ENCODE measurements at places on chromosomes 1 and 21.

GRCh38 chr1:96313216-96313615 is 408.4 kb upstream of the PTBP2 start:
- peak; percentile 25 for ATAC-seq

DNA sequence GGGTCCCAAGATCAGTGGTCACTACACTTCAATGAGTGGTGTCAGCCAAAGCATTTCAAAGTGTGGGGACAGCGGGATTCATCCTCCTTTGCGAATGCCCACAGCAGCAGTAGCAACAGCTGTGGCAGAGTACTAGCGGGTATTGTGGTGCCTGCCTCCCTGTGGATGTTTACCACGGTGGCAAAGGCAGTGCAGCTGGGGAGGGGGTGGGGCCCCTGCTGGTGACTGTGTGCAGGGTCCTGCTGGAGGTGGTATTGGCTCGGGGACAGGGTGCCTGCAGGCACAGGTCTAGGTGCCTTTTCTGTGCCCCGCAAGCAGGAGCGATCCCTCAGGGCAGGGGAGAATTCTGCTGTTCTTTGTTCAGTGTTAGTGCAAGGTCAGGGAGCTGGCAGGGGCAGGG is 415.7 kb downstream of the USP25 start:
- ATAC-seq: no peak

DNA sequence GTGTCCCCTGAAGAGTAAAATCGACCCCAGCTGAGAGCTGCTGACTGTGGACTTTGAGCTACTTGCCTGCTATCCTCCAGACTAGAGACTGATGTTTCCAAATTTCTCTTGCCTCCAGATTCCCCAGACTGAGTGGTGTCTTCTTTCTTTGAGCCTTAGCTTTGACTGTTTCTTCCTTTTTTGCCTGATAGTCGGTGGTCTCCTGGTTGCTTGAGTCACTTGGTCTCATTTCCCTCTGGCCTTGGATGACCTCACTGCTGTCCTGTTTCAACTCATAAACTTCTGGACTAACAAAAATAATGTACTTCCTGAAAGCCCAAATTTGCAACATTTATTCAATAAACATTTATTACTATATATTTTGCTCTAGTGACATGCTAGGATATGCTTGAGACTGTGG is 52.9 kb upstream of the DIPK1A start:
- ATAC-seq: no peak

DNA sequence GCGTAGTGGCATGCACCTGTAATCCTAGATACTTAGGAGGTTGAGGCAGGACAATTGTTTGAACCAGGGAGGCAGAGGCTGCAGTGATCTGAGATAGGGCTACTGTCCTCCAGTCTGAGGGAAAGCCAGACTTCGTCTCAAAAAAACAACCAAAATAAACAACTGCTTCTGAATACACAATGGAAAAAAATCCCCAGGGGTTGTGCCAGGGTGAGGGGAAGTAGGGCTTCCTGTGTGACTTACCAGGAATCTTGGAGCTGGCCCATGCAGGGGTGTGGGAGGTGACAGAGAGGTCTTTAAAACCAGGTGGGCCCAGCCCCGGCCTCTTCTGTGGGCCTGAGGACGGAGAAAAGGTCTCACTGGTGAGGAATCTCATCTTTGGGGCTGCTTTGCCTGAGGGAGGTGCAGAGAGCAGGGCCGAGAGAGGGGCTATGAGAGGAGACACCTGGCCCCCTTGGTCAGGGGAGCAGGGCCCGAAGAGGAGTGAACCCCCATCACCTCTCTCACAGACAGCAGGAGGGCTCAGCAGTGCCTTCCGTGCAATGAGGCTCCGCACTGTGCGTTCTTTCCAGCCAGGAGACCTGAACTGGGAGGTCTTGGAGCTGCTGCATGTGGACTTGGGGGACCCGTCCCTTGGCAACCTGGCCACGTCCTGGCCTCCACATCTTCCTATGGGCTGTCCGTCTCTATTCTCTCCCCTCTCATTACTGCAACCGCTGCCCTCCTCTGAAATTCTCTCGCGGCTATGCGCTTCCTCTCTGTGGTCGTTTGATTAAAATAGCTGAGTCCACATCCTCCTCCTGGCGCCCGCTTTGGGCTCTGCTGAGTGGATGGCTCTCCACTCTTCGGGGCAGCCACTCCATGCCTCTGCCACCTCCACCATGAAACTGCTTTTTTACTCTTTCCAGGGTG is 10.7 kb downstream of the PLA2G5 start:
- no peak for ATAC-seq

DNA sequence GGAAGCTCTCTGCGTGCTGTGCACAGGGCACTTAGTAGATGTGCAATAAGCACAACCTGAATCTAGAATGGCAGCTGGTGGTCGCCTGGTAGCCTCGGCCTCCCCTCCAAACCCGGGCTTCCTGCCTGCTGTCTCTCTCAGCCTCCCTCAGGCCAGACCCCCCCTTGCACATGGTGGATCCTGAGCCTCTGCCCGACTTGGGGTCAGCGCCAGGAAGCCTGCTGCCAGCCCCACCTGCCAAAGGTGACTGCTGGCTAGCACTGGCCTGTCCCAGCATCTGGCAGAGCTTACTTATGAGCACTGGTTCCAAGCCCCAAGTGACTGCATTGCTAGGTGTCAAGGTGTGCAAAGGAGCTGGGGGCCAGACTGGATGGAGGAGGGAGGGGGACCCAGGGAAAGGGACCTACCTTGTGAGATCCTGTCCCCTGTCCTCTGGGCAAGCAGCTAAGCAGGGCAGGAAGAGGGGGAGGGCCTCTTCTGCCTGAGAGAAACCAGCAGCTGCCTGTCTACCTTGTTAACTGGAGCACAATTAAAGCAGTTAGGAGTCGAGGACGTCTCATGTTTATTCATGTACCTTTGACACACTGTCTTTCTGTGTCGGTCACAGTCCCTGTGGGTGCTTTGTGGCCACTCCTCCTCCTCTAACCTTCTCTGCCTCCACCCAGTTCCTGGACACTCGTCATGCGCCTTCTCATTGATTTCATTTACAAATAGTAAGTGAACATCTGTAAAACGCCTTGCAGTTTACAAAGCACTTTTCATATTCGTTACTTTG is 100.9 kb downstream of the DDX20 start:
- ATAC-seq: peak; percentile 72

GRCh38 chr1:33985656-33986055 is 121.8 kb downstream of the HMGB4 start:
- ATAC-seq: no peak

DNA sequence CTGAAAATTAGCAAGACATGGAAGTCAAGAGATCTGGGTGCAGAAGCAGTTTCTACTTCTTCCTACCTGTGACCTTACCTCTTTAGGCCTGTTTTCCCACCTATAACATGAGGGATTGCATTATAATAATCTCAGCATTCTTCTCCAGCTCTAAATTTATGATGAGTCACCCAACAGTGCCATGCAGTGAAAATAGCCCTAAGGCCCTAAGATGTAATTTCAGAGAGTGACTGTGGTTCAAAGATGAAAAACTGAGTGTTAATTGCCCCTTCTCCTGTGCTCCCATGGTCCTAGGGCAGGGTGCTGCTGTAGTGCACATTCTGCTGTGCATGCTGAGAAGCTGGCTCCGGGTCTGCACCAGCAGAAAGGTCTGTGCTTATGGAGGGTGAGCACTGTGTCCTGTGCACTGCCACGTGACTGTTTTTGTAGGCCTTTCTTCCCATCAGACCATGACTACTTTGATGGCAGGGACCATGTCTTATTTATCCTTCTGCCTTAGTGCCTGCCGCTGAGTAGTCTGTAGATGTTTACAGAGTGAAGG is 29.7 kb downstream of the JUN start:
- ATAC-seq: peak; percentile 55

- ATAC-seq: no peak
Observed at GRCh38 chr1:97427371-97427770, 493.5 kb downstream of the DPYD start.

GRCh38 chr1:64960731-64961130 is 5.6 kb downstream of the JAK1 start:
- no peak for ATAC-seq

DNA sequence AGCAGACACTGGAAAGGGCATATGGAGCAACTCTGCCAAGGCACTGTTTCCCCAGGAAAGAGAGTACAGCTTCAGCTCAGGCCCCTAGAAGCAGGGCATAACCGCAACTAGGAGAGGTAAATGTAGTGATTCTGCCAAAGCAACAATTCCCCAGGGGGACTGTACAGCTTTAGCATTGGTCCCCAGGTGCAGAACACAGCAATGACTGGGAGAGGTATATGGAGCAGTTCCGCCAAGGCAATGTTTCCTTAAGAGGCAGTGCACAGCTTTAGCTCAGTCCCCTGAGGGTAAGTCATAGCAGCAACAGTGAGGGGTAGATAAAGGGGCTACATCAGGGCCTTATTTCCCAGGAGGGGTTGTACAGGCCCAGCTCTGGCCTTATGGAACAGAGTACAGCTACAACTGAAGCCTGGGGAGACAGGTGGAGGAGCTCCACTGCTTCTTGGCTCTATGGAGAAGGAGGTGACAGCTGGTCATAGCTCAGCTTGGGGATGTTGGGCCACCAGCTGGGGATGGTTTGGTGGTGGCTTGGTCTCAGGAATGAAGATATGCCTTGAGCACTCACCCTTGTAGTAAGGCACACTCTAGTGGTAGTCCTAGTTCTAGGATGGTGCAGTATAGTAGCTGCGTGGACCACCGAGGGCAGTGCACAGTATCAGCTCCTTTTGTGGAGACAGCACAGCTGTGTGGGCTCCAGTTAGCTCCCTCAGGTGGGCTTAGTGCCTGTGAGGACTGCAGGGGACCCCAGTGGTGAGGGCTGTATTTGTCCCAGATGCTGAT is 582.7 kb downstream of the PTPRC start:
- no peak for ATAC-seq

GRCh38 chr1:92882819-92883218 is 51.0 kb downstream of the RPL5 start:
- ATAC-seq: no peak

DNA sequence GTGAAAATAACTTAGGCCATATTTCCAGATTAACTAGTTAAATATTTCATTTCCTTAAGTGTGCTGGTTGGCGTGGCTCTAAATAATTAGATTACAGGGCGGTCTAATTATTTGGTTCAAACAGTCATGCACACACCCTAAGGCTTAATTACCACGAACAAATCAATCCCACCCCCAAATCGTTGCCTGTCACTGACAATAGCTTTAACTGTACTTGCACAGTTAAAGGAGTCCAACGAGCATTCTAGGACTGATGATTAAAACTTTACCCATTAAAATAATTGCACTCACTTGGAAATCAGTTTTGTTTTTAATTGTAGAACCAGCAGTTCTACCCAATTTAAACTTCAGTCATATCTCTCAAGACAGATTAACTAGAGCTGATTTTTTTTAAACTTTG is 1.5 kb upstream of the POU2F1 start:
- ATAC-seq: no peak

DNA sequence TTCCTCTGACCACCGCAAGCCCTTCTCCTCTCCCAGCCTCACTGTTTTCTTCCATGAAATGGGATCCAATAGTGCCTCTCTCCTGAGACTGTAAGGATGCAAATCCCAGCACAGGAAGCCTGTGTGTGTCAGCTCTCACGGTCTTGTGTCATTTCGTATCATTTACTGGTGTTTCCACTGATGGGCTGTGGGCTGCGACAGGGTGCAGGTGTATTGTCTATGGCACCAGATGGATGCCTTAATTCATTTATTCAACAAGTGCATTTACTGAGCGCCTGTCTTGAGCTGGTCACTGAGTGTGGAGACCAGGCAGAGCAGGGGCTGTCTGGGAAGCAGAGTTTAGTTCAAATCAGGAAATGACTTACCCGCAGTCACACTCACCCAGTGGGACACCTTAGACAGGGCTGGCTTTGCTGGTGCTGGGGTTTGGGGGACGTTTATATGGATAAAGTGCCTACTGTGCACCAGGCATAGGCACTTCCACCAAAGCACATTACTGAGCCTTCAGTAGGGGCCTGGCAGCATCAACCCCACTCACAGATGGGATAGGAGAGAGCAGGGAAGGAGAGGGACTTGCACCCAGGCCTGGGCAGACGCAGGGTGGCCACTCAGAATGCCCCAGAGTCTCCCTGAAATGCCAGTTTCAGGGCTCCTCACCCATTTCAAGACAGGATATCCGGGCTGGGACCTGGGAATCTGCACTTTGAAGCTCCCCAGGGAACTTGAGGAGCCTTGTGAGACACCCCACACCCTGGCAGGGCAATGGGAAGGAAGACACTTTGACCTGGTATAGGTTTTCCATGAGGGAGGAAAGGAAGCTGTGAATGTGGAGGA is 398.9 kb downstream of the MATN1 start:
- no peak for ATAC-seq

DNA sequence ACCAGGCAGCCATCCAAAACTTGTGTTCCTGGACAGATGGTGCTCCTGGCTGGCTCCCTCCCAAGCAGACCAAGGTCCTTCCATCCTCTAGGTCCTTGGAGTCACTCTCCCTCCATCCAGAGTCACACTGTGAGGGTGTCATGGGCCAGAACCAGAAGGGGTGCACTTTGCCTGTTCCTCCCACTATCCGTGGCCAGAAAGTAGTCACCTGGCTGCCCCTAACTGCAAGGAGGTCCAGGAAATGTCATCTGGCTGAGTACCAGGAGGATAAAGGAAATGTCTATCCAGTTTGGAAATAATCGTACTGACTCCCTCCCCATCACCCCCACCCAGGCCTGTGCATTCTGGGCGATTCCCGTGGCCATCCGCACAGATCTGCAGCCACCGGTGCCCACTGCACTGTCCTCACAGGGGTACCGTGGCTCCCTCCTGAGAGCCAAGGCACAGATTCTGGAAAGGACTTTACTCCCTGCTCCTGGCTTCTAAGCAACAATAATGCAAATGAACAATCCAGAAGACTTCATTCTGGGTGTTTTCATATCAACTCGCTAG is 253.2 kb downstream of the NPHP4 start:
- no peak for ATAC-seq

- no peak for ATAC-seq
Observed at GRCh38 chr21:20220586-20220985, 777.6 kb upstream of the NCAM2 start.

DNA sequence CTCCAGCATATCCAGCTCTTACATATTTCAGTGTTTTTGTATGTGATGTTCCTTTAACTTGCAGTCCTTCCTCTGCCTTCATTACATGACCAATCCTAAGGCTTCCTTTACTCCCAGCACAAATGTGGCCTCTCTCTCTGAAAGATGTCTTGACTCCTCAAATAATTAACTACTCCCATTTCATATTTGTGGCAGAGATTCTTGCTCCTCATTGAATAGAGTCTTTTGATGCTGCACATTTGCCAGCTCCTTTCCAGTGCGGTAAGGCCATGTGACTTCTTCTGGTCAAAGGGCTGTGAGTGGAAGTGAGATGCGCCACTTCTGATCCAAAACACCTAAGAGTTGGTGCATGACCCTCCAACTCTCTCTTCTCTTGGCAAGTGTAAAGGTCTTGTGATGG is 19.1 kb upstream of the LAMC1 start:
- no peak for ATAC-seq

- peak; percentile 83 for ATAC-seq
Observed at GRCh38 chr1:14626869-14627607, 28.6 kb downstream of the KAZN start.

- no peak for ATAC-seq
Observed at GRCh38 chr1:212514056-212514614, 81.4 kb downstream of the NENF start.

GRCh38 chr21:37270576-37271365 is 3.6 kb upstream of the VPS26C start:
- ATAC-seq: no peak
